ENCODE measurements at places on chromosomes 16 and 17.
A peak's percentile ranks its signal among the peaks of the same experiment; 100 is the strongest.

DNA sequence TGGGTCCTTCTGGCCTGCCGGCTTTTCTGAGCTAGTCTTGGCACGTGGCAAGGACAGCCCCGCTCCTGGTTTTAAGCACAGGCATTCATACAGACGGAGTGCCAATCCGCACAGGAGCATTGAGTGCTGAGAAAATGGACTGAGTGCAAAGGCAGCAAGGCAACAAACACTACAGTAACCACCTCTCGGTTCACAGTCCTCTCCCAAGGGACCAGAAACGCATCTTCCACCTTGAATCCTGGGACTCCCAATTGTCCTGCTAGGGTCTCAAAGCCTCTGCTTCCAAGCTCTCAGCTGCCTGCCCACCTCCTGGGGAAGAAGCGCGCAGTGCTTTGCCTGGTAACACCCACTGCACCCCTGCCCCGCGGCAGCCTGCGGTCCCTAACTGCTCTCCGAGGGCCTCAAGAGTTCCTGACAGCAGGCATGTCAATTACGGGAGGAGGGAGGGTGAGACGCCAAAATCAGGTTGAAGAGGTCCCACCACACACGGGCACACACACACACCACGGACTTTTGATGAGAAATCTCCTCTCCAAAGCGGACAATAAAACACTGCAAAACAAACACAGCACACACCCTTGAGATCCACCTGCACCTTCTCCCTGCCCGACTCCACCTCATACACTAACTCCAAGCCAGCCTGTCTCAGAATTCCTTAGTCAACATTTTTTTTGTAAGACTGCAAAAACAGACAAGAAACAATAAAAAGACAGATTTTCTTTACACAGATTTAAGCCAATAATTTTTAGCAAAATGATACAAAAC lies 15.0 kb downstream of the SLC16A3 start:
- no peak for DNase-seq

- no peak for DNase-seq
Measured at GRCh38 chr17:51748749-51749604, 409.5 kb downstream of the CA10 start.

GRCh38 chr16:84413244-84414004 lies 45.1 kb downstream of the ATP2C2 start:
- DNase-seq, result no peak

DNA sequence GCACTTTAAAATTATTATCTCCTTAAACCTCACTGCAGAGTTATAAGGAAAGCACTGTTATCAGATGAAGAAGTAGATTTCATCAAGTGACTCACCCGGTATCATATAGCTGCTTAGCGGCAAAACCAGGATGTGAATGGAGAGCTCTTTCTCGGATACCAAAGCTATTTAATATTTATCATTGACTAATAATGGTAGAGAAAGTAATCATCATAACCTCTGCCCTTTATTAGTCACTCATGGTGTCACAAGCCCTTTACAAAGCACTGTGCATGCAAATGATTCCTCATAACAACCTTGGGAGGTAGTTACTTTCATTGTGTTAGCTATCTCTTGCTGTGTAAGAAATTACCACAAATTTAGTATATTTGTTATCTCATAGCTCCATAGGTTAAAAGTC lies 592.9 kb downstream of the MAF start:
- no peak for DNase-seq

DNA sequence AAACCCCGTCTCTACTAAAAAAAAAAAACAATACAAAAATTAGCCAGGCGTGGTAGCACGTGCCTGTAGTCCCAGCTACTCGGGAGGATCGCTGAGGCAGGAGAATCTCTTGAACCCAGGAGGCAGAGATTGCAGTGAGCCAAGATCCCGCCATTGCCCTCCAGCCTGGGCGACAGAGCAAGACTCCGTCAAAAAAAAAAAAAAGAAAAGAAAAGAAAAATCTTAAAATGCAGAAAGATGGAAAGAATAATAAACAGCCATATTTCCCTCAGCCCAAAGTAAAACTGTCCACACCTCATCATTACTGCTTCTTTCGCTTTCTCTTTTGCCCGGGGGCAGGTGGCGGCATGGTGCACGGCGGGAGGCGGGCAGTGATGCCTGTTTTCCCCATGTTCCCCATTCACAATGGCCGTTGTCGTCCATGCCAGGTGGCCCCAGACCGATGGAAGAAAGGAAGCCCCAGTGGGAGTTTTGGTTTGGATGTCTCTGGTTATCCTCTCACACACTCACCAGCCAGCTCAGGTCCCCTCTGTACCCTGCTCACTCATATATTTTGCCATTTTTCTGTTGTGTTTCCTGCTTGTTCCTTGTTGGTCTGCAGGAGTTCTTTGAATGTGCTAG lies 37.0 kb upstream of the PEMT start:
- peak; percentile 58 for DNase-seq

DNA sequence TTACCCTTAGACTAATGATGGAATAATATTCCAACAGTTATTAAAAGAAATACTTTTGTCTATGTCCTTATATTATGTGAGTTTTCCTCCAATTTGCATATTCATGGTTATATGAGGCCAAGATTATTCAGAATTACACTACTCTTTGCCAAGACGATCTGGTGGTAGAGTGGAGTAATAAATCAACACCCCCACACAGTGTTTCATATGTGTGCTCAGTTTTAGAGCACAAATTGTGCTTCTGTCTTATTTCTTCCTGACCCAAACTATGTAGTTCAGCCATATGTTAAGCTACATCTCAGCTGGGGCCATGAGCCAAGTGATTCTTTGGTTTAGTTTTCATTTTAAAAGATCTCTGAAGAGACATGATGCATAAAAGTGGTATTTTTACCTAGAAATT lies 26.9 kb upstream of the PPM1E start:
- no peak for DNase-seq

DNA sequence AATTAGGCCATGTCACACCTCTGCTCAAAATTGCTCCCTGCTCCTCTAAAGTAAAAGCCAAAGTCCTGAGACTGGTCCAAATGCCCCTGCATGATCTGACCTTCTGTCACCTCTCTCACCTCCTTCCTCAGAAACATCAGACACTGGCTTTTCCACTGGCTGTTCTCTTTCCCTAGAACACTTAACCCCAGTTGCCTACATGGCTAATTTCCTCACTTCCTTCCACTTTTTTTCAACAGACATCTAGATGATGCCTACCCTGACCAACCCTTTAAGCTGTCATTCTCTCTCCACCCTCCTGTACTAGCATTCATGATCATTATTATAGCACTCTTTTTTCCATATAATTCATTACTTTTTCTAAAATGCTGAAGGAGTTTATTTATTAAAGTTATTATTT lies 31.0 kb downstream of the CCT6B start:
- no peak for DNase-seq

DNA sequence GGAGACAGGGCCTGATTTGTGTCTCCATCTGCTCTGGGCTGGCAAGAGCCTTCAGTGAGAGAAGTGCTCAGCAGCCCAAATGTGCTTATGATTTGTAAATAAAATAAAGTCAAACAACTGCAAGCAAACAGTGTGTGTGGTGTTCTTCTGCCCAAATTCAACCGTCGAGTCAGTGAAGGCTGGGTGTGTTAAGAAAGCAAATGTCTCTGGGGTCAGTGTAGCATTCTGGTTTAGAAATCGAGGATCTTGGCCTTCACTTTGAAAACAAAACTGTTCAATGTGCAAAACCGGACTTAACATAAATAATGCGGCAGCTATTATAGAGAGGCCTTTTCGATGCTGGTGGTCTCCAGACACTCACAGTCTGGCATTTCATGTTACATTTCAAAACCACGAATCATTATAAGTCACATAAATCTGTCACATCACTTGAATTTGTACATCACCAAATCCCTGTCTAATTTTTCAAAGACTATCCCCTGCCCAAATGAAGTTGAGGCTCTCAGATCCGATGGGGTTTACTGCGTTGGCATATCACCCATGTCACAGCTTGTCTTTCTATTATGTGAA lies 158.6 kb upstream of the MYOCD start:
- DNase-seq, result no peak

DNA sequence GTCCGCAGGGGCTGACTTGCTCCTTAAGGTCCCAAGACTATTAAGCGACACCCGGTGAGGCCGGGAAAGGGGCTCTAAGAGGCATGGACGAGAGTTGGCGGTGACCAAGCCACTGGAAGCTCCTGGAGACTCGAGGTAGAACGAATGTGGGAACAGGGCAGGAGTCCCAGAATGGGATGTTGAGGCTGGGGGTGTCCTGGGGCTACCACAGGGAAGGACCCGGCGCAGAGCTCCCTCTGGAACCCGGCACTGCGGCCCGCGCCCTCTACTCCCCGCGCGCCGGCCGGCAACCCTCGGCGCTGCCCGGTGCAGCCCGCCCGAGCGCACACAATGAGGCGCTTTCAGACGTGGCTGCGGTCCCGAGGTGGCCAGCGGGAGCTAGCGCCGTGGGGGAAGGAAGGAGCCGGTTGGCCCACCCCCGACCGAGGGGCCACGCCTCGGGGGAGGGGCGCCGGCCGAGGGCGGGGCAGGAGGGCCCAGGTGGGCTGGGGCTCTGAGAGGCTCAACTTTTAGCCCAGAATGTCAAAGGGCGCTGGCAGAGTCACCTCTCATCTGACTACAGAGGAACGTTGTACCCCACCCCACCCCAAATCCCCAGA lies at the start of gene CHST6:
Gene CHST6 (minus strand): TSS at position 366 of the 599 bp plus-strand sequence. CDS start 15,613 bp downstream, outside the sequence.
- peak; percentile 48 for DNase-seq

- no peak for DNase-seq
Measured at GRCh38 chr16:50712956-50713355, 19.6 kb downstream of the NOD2 start.

DNA sequence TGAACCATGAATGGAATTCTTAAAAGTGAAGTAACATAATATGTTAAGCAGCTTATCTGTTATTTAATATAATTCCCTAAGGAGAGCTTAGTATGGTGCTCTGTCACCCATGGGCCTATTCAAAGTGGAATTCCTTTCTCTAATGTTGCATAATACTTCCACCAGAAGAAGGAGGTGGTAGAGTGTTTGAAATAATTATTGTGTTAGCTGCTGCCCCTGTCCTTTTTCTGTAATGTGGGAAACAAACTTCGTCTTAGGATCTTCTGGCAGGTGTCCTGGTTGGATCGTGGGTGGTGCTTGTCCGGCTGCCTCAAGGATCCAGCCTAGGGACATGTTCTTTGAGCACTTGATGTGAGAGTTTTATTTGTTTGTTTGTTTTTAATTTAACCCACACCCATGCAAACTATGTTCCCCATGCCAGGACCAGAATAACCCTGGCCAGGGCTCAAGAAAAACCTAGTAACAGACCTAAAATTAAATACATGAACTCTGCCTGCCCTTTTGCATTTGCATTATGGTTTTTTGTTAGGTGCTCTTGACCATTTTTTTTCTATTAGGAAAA lies 46.1 kb downstream of the ZNRF1 start:
- DNase-seq, result no peak

DNA sequence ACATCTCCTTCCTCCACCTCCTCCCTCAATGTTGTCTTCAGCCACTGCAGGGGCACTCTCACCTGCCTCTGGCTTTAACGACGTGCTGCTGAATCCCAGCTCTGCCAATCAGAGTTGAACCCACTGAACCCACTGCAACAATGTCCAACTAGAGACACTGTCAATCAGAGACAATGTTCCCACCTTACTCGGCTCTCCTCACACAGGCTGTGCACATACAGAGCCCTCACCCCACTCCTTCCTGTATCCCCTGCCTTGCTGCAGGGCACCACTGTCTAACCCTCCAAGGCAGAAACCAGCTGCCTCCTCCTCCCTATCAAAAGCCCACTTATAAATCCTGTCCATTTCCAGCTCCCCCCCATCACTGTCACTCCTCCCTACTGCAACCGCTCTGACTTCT lies 58.7 kb downstream of the ANKRD11 start:
- DNase-seq, result no peak

GRCh38 chr17:47970725-47971499 lies at the start of gene CDK5RAP3:
CDK5RAP3 (plus strand) TSS chr17:47971113; CDS start chr17:47971147, 34 bp downstream.
- DNase-seq, result peak; percentile 92

DNA sequence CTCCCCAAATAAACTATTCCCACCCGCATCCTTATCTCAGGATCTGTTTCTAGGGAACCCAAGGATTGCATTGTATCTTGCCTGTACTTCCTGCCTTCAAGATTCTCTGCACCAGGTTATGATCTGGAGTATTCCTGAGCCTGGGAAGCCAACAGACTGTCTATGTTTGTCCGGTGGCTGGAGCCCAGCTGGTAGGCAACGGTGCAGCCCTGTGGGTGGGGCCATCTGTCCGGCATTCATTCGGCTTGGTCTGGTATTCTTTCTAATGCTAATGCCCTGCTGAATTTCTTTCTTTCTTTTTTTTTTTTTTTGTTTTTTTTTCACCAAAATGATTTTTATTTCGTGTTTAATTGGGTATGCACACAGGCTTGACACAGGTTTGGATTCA lies 20.7 kb upstream of the TVP23A start:
- DNase-seq, result no peak

DNA sequence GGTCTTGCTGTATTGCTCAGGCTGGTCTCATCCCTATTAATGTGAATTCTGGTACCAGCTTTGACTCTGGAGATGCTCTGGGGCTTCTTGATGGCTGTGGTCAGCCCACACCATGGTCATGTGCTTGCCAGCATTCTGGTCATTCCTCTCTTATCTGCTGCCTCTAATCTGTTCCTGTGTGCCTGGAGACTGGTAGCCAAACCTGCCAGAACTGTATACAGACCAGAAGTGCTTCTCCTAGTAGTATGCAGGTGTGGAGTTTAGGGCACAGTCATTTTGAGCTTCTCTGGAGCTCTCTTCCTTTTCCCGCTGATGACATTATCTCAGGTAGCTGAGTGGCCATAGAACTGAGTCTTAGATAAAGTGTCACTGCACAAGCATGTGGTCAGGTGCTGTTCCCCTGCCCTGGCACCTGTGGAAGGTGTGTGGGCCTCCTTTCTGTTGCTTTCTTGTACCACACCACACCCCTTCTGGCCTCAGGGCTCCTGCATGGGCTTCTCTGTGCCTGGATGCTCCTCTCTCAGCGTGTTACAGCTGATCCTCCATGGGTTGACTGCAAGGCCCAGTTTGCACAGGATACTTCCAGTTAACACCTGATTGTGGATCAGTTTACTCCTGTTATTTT lies 162.7 kb downstream of the SPECC1 start:
- DNase-seq, result no peak

DNA sequence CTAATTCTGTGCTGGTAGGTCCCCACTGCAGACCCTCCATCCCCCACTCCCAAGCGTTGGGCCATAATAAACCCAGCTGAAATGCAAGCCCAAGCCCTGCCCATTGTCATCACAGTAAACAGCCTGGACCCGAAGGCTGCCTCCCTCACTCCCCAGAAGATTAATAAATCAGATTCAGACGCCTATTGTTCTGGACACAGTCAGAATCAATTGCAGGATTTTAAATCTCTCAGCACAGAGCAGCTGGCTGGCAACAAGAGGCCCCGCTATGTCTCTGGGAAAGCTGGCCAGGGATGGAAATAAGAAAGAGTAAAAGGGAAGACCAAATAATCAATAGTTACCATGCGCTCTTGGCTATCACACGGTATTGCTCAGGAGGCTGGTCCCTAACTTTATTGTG lies 93.9 kb downstream of the C17orf67 start:
- no peak for DNase-seq

GRCh38 chr17:2023256-2023655 lies 1.9 kb downstream of the RTN4RL1 start:
- DNase-seq, result no peak
